ENCODE measurements at places on chromosomes 5 and 9. TPM values are rescaled to one million over a fixed set of nuclear protein-coding genes. Genes with fewer than 3 reads are reported as not detected.

DNAH5 gene
- 0.62 TPM for total RNA-seq

STPG3 gene
- total RNA-seq: not detected

PPIC gene
- not detected for total RNA-seq

AQP7 gene
- 0.25 TPM for total RNA-seq

FEM1C gene
- total RNA-seq: 28.7 TPM

GRCh38 chr9:97875111-97875510 is 22.1 kb downstream of the FOXE1 start:
- no peaks in the 10 kb centered on the region for H3K4me1 ChIP-seq
- H3K36me3 ChIP-seq: no peaks in the 10 kb centered on the region
- H3K27me3 ChIP-seq: peaks cover 5% of the 10 kb centered on the region
- H3K27ac ChIP-seq: no peak overlapping the region
- H3K4me3 ChIP-seq: no peak overlapping the region

DNA sequence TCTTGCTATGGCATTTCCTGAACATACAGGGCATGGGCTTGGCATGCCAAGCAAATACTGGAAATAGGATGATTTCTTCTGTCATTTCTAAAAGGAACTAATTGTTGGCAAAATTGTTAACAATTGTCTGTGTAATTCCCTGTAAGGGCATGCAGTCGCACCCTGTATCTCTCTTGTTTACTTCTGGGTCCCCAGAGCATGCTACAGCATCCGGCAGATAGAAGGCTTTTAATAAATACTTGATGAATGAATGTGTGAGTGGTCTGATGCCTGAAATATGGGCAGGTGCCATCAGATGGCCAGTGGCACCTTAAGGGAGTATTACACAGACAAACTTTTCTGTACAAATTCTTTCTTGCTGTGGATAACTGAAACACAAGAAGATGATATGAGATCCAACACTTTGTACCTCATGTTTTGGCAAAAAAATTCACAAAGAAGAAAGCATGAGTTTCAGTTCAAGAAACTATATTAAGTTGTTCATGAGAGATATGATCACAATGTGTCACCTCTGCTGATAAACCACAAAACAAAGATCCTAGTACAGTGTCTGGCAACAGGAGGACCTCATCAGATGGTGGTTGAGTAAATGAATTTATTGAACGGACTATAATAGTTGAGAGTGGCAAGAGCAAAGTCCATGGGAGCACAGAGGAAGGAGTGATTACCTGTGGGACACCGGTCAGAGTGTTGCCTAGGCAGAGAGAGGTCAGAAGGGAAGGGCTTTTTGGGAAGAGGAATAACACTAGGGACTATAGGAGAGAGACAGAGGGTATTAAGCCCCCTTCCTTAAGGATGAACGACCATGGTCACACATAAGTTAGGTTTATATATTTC is 194.2 kb downstream of the ATP10B start:
- no peak overlapping the region for H3K4me3 ChIP-seq
- H3K4me1 ChIP-seq: no peaks in the 10 kb centered on the region
- DNase-seq: no peak
- H3K27me3 ChIP-seq: no peaks in the 10 kb centered on the region
- no peaks in the 10 kb centered on the region for H3K36me3 ChIP-seq

GRCh38 chr5:150408231-150408943 is 4.3 kb downstream of the CD74 start:
- H3K4me1 ChIP-seq: peaks cover 18% of the 10 kb centered on the region
- no peaks in the 10 kb centered on the region for H3K27me3 ChIP-seq

- peaks cover 19% of the 10 kb centered on the region for H3K27me3 ChIP-seq
- H3K27ac ChIP-seq: no peak overlapping the region
- no peak overlapping the region for H3K4me3 ChIP-seq
- no peak for DNase-seq
- peaks cover 15% of the 10 kb centered on the region for H3K4me1 ChIP-seq
- H3K36me3 ChIP-seq: no peaks in the 10 kb centered on the region
These were observed 163.3 kb upstream of the DAPK1 start for GRCh38 chr9:87334366-87334765.

DNA sequence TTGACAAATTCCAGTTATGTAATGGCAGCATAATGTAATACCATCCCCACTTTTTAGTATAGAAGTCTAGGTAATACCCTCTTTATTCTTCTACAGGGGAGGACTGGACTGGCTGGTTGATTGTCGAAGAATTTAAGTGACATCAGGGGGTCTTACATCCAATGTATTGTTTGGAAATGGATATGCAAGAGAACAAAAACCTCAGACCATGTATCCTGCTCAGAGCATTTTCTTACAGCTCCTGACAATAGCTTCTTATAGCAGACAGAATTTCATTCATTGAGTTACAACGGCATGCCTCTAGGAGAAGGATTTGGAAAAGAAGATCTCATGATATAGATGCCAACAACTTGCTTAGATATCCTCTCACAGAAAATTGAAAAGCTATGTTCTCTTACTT is 2032.3 kb downstream of the EFNA5 start:
- H3K27me3 ChIP-seq: no peaks in the 10 kb centered on the region
- H3K27ac ChIP-seq: no peak overlapping the region
- H3K4me1 ChIP-seq: peaks cover 11% of the 10 kb centered on the region
- peak; percentile 64 for DNase-seq
- H3K36me3 ChIP-seq: no peaks in the 10 kb centered on the region

- peaks cover 19% of the 10 kb centered on the region for H3K27me3 ChIP-seq
- H3K4me1 ChIP-seq: peaks cover 4% of the 10 kb centered on the region
- H3K36me3 ChIP-seq: no peaks in the 10 kb centered on the region
- no peak for DNase-seq
- peak overlapping the region; percentile 63 for H3K4me3 ChIP-seq
These were observed 404.1 kb downstream of the PTPRD start for GRCh38 chr9:10208691-10209069.

GRCh38 chr5:73435759-73436534 is 12.6 kb downstream of the FOXD1 start:
- H3K4me3 ChIP-seq: peak overlapping the region; percentile 43
- H3K4me1 ChIP-seq: peaks cover 28% of the 10 kb centered on the region
- no peak overlapping the region for H3K27ac ChIP-seq
- H3K36me3 ChIP-seq: no peaks in the 10 kb centered on the region

GRCh38 chr5:26343801-26344325 is 694.5 kb downstream of the CDH9 start:
- no peak overlapping the region for H3K27ac ChIP-seq
- H3K4me1 ChIP-seq: no peaks in the 10 kb centered on the region
- DNase-seq: no peak
- no peaks in the 10 kb centered on the region for H3K27me3 ChIP-seq

DNA sequence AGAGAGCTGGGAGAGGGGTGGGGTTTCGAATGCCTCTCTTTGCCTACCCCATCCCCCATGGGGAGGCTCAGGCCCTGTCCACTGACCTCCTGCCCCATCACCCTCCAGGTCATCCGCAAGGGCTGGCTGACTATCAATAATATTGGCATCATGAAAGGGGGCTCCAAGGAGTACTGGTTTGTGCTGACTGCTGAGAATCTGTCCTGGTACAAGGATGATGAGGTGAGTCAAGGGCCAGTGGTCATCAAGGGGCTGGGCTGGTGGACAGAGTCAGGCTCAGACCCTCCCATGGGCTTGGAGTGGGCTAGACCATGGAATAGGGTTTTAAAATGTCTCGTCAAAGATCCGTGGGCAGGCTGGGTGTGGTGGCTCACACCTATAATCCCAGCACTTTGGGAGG is 33.7 kb downstream of the GOLGA2 start:
- H3K27me3 ChIP-seq: no peaks in the 10 kb centered on the region
- peaks cover 8% of the 10 kb centered on the region for H3K4me1 ChIP-seq
- no peak overlapping the region for H3K27ac ChIP-seq
- DNase-seq: no peak

DNA sequence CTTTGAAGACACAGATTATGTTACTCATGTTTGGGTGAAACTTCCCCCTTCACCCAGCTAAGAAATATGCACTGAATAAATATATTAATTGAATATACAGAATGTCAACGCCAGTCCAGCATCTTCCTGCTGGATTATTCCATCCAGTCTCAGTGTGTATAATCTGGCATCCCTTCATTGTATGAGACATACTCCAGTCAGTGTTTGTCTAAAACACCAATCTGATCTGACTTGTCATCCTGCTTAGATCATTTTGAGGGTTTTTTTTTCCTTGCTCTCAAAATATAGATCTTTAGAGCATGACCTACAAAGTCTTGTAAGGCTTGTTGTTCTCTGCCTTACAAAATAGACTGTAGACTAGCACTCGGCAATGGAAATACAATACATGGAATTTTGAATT is 195.1 kb downstream of the SMARCA2 start:
- no peaks in the 10 kb centered on the region for H3K4me1 ChIP-seq
- no peak overlapping the region for H3K27ac ChIP-seq
- H3K27me3 ChIP-seq: no peaks in the 10 kb centered on the region
- H3K36me3 ChIP-seq: no peaks in the 10 kb centered on the region
- DNase-seq: no peak

DNA sequence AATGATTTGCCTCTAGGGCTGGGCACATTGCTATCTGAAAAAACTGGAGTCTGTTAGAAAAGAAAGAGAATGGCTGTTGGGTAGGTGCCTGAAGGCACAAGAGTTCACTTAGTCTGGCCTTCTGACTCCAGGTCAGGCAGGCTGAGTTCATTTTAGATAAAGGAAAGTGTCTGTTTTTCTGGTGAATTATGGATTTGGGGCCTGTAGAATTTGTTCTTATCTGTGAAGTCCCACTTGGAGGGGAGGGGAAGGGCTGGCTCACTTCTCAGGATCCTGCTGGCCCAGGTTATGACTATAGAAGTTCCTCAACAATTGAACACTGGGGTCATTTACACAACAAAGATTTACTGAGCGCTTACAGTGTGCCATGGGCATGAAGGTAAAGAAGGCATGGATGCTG is 11.5 kb upstream of the SEPTIN8 start:
- DNase-seq: no peak
- no peak overlapping the region for H3K4me3 ChIP-seq
- H3K27ac ChIP-seq: no peak overlapping the region
- no peaks in the 10 kb centered on the region for H3K27me3 ChIP-seq
- no peaks in the 10 kb centered on the region for H3K36me3 ChIP-seq

DNA sequence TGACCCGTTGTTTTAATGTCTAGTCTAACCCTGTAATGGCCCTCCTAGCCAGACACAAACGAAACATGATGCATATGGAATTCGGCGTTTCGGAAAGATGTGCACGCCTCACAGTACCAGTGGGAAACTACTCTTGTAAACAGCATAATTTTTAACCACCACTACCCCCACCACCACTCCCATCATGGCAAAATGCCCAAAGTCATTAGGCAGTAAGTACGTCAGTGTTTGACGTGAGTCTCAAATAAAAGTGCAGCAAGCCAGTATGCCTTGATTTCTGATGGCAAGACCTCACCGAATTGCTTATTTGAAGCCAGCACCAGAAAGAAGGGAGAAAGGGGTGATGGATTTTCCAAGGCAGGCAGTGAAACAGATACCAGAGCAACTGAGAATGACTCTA is 71.4 kb downstream of the ADRB2 start:
- H3K27ac ChIP-seq: no peak overlapping the region
- no peaks in the 10 kb centered on the region for H3K36me3 ChIP-seq
- no peak for DNase-seq
- H3K27me3 ChIP-seq: no peaks in the 10 kb centered on the region
- H3K4me1 ChIP-seq: no peaks in the 10 kb centered on the region

DNA sequence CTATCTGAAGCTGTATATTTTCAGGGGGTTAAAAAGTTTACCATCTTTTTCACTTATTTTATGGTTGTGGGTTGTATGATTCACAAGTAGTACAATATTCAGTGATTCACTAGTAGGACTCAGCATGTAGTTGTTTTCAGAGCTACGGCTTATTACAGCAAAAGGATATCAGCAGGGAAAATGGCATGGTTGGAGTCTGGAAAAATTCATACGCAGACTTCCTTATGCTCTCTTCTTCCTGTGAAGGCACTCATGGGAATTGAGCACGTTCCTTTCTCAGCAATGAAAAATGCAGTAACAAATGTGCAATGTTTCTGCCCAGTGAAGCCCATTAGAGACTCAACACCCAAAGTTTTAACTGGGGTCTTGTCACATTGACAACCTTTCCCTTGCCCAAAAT is 250.5 kb downstream of the KCNN2 start:
- H3K36me3 ChIP-seq: no peaks in the 10 kb centered on the region
- no peaks in the 10 kb centered on the region for H3K4me1 ChIP-seq
- H3K27ac ChIP-seq: no peak overlapping the region

GRCh38 chr9:102669220-102669619 is 325.9 kb upstream of the CYLC2 start:
- no peak overlapping the region for H3K27ac ChIP-seq
- H3K27me3 ChIP-seq: no peaks in the 10 kb centered on the region
- no peak for DNase-seq
- no peaks in the 10 kb centered on the region for H3K36me3 ChIP-seq
- no peak overlapping the region for H3K4me3 ChIP-seq
- H3K4me1 ChIP-seq: no peaks in the 10 kb centered on the region

DNA sequence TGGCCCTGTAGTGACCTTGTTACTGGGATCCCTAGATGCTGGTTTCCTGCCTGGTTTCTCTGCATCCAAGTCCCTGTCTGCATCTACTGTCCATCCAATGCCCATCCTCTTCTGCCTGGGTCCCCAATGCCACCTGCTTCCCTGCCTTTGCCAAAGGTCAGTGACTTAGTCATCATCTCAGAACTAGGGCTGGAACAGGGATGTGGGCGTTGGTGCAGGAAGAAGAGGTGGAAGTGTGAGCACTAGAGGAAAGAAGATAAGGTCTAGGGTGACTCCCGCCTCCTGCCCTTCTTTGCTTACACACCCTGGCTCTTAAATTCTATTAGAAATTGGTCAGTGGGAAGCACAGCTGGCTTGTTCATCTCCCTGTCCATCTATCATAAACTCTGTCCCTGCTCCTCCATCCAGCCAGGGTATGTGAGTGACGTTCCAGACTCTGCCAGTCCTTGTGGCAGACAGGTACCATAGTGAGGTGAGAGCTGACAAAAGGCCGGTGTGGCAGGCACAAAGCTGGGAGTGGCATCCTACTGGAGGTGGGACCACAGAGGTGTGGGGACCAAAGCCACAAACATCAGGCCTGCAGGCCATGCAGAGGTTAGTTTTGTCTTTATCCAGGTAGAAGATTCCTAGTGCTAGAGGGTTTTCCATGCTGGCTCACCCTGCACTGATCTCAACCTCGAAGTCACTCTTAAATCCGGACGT is 9.2 kb downstream of the PTPN3 start:
- no peaks in the 10 kb centered on the region for H3K27me3 ChIP-seq
- H3K27ac ChIP-seq: no peak overlapping the region
- H3K36me3 ChIP-seq: no peaks in the 10 kb centered on the region
- DNase-seq: no peak

All from neural progenitor cell (in vitro differentiated cells).